ENCODE measurements at places on chromosomes 4 and X.
A peak's percentile ranks its signal among the peaks of the same experiment; 100 is the strongest.

GRCh38 chrX:7987160-7988012 is 60.2 kb upstream of the PNPLA4 start:
- DNase-seq, result no peak

- DNase-seq, result no peak
Measured at GRCh38 chr4:153204728-153205648, 745 bp downstream of the TRIM2 start.

DNA sequence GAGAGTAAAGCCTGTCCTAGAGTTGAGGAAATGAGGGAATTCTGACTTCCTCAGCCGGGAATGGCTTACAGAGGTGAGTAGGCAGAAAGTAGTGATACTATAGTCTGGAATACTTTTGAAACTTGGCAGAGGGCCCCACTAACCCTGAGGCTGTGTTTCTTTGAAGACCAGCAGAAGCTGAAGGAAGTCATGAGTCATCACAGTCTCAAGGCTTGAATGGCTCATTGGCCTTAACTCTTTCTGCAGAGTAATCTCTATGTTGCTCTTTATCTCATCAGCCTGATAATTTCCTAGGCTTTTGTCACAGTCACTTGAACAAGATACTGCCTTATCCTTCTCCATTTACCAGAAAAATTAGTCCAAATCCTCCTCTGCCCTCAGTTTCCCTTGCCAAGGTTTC is 80.8 kb downstream of the ANKRD50 start:
- no peak for DNase-seq

GRCh38 chr4:119543779-119544178 is 84.8 kb downstream of the PDE5A start:
- DNase-seq, result no peak

- DNase-seq, result peak; percentile 2
Measured at GRCh38 chrX:13938829-13939530, 90.7 kb downstream of the GEMIN8 start.

- no peak for DNase-seq
Measured at GRCh38 chr4:24768006-24768405, 27.4 kb upstream of the SOD3 start.

DNA sequence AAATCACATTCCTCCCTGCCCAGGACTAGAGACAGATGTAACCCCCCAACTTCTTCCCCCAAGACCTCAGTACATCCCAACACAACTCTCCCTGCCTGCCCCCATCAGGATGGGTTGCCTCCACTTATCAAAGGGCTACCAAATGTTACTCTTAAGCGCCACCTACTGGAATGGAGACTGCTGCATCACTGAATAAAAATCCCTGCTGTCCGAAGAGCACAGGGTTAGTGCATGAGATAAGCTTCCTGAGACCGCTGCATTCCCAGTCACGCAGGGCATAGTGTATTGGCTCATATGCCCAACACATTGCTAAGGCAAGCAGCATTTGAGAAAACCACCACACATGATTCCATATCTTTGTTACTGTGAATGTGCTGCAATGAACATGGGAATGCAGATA is 544.5 kb downstream of the PPP4R3C start:
- DNase-seq, result no peak

- DNase-seq, result no peak
Measured at GRCh38 chrX:17412692-17413091, 37.7 kb downstream of the NHS start.

DNA sequence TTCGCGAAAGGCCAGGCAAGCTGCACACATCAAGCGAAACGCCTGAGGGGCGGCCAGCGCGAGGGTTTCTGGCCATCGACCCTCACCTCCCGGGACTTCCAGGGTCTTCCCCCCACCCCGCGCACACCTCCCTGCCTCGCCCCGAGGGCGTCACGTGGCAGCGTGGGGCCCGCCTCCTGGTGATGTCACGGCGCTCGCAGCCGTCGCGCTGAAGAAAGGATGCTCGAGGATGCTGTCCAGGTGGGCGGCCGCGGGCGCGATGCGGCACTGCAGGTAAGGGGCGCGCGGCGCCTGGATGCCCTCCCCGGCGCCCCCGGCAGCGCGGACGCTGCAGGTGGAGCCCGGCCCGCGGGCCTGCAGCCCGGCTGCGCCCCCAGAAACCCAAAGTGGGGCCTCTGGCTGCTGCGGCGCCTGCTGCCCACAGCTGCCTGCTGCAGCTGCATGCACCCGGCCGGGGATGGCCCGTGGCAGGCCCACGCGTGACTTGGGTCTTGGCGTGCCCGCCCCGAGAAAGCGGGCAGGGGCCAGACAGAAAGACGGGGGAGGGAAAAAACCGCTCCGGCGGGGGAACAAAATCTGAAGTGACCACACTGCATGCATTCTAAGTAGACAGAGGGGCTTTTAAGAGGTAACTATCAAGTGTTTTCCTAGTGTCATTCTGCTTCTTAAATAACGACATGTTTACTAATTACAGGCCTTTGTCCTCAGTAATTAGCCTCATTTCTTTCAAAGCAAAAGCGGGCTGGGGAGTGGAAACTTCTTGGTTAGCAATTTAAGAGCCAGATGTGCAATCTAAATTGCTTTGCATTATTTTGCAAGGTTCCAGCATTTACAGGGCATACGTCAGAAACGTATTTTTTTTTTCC is 1.7 kb downstream of the CLCN4 start:
- no peak for DNase-seq

DNA sequence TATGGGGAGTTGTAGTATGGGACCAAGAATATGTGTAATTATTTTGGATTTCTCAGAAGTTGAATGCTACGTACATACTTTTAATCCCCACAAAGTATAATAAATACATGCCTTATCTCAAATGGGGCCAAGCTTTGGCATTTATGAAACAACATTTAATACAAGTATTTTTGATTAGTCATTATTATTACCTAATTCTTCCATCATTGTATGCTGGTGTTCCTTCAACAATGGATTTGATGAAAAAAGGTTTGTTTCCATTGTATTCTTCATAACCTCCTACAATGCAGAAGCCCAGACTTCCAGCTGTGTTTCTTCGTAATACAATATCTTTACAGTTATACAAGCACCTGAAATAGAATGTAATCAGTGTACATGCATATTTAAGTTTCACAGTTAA is 83.8 kb downstream of the FIP1L1 start:
- DNase-seq, result no peak

DNA sequence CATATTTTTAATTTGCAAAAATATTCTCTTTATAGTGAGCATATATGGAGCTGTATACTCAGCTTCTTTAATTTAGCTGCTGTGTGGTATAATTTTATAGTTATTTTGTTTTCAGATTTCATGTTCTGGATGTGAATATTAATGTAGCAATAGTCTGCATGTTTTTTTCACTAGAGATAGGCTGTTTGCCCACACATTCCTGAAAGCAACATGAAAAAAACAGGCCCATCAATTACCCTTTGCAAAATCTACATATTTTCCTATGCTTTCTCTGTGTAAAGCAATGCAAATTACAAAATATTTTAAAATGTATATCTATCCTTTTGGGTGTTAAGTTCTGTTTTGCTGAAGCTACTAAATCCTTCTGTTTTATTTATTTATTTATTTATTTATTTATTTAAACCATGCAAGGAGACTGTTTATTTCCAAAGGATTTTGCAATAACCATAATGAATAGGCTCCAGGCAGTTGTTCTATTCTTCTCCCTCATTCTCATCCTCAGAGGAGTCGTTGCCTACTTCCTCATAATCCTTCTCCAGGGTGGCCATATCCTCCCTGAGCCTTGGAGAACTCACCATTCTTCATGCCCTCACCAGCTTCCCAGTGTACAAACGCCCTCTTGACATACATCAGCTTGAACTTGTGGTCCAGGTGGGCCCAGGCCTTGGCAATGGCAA is 277.1 kb downstream of the ANKRD50 start:
- DNase-seq, result no peak

GRCh38 chr4:20253735-20254409 is 2.2 kb downstream of the SLIT2 start:
- no peak for DNase-seq

GRCh38 chr4:139441029-139441428 is 12.9 kb upstream of the RAB33B start:
- DNase-seq, result no peak

GRCh38 chrX:135490979-135491514 is 29.4 kb upstream of the INTS6L start:
- no peak for DNase-seq

GRCh38 chr4:86034616-86035015 is 325.2 kb downstream of the MAPK10 start:
- no peak for DNase-seq

DNA sequence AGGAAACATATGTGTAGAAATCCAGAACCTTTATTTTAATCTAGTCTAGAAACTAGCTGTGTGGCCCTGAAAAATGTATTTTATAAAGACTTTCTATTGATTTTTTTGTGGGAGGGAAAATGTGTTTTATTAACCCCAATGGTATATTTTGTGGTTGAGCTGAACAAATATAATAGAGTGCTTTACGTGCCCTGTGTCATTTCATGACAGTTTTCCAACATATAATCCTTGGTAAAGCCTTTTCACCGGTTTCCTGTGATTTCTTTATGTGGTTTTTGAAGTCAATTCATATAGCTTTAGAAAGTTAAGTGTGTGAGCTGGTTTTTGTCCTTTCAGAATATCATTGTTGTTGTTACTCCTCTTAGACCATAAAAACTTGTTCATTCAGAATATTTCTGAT is 375.7 kb downstream of the ADGRL3 start:
- no peak for DNase-seq

- DNase-seq, result no peak
Measured at GRCh38 chr4:108029731-108030130, 40.0 kb downstream of the HADH start.

GRCh38 chr4:39706334-39706733 is 8.4 kb downstream of the UBE2K start:
- no peak for DNase-seq

GRCh38 chrX:18931972-18932371 is 51.9 kb downstream of the PHKA2 start:
- DNase-seq, result peak; percentile 13

DNA sequence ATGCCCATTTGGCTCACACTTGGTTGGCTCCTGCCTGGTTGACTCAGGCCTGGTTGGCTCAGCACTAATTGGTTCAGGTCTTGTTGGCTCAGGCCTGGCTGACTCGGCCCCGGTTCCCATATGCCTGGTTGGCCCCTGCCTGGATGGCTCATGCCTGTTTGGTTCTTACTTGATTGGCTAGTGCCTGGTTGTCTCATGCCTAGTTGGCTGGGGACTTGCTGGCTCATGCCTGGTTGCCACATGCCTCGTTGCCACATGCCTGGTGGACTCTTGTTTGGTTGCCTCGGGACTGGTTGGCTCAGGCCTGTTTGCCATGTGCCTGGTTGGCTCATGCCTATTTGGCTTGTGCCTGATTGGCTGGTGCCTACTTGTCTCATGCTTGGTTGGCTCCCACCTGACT is 103.7 kb downstream of the APOOL start:
- DNase-seq, result no peak

DNA sequence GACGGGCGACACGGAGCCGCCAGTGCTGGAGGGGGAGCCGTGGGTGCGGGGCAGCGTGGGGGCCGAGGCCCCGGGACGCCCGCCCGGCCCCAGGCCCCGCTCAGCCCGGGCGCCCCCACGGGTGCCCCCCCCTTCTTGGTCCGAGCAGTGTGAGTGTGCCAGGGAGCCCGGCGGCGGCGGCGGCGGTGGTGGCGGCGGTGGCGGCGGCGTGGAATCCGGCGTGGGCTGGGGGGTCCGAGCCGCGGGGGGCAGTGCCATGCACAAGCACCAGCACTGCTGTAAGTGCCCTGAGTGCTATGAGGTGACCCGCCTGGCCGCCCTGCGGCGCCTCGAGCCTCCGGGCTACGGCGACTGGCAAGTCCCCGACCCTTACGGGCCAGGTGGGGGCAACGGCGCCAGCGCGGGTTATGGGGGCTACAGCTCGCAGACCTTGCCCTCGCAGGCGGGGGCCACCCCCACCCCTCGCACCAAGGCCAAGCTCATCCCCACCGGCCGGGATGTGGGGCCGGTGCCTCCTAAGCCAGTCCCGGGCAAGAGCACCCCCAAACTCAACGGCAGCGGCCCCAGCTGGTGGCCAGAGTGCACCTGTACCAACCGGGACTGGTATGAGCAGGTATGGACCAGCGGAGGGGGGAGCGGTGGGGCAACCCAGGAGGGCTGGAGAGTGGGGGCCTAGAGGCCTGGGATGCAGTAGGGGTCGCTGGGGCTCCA is 466 bp downstream of the DLG3 start:
- no peak for DNase-seq

- no peak for DNase-seq
Measured at GRCh38 chr4:126701756-126702155, 931.0 kb upstream of the INTU start.

GRCh38 chrX:15815779-15816437 is 25.6 kb downstream of the ZRSR2 start:
- peak; percentile 70 for DNase-seq

- DNase-seq, result no peak
Measured at GRCh38 chr4:38154681-38155588, 194.7 kb downstream of the PTTG2 start.

DNA sequence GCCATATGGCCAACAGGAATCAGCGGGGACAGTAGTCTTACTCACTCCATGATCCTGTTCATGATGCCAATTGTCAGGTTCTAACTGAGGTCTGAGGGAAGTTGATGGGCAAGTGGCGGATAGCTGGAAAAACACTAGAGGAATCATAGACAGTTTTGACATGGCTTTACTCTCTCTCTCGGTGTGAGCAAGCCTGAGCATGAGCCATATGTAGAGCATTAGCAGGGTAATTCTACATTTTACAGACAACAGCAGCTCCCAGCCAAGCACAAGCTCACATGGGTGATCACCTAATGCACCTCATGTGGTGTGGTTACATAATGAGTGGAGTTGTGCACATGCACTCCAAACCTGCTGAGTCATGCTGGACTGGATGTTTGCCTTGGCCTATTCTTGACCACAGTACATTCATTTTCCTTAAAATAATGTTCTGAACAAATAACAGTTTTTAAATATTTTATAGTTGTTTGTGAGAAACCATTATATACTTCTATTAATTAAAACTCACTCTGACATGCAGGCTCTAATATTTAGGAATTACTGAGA is 429.2 kb downstream of the GPAT3 start:
- no peak for DNase-seq

GRCh38 chr4:67918428-67918827 is 34.6 kb upstream of the TMPRSS11D start:
- no peak for DNase-seq

GRCh38 chr4:83231620-83232076 is 53.0 kb downstream of the COQ2 start:
- DNase-seq, result no peak

DNA sequence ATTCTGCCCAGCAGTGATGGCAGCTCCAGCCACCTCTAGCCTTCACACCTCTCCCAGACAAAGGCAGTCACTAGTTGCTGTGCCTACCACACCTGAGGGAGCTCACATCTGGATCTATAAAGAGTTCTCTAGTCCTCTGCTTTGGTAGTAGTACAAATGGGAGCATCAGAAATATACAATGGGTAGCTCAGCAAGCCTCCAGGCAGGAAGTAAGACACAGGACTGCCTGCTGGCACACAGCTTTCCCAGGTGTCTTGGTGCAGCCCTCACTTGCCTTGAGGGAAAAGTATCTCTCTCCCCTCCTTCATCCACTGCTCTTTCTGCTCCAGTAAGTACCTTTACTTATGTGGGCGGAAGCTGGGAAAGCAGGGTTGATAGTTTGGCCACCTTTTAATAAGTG is 212.9 kb upstream of the SLC7A11 start:
- DNase-seq, result no peak
